Globus pallidus (tissue), 1 donor: ENCODE measurements at places on chromosomes 13 and 19.

DNA sequence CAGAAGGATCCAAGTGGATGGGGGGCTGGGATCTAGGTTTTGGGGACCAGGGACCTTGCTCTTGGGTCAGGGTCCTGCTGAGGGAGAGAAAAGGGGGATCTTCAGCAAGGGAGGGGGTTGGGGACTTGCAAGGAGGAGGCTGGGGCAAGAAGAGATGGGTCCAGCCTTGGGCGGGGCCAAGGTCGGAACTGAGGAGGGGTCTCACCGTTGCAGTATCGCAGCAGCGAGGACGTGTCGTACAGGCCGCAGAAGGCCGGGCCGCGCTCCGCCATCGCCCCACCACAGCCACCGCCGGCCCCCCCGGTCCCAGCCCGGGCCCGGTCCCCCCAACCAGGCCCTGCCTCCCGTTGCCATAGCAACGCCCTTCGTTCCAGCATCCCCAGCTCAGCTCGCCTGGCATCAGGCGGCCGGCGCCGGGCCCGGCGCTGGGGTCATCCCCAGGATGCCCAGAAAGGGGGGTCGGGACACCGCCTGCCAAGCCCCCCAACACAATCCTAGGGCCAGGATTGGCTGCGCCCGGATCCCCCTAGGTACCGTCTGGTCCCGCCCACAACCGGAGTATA is 6.0 kb upstream of the EML2 start:
- DNase-seq, result peak; percentile 99

GRCh38 chr13:110576736-110577476 is 15.4 kb upstream of the RAB20 start:
- no peak for DNase-seq

DNA sequence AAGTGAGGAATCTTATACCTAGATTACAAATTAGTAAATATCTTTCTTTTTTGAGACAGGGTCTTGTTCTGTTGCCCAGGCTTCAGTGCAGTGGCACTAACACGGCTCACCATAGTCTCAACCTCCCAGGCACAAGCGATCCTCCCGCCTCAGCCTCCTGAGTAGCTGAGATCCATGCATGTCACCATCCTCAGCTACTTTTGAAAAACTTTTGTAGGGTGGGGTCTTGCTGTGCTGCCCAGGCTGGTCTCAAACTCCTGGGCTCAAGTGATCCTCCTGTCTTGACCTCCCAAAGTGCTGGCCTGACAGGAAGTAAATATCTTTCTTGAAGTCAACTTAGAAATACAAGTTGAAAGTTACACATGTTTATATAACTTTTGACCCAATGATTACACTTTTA is 20.0 kb upstream of the CEACAM20 start:
- no peak for DNase-seq

- DNase-seq, result no peak
Measured at GRCh38 chr19:54659300-54659699, 3.5 kb upstream of the LILRB4 start.

DNA sequence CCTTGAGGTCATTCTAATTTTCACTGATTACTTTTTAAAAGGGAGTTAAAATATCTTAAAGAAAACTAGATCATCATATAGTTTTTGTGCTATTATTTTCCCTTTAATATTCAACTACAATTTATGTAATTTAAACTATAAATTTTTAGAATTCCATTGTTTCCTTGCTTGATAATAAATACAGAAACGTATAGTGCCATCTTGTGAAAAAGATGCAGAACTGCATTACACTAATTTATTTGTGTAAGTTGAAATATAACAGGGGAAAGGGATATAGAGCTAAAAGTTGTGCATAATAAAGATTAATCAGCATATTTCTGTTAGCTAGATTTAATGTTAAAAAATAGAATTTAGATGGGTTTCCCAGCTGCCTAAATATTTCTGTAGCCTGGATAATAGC is 61.5 kb upstream of the TDRD3 start:
- no peak for DNase-seq

GRCh38 chr13:92177966-92178365 is 779.5 kb downstream of the GPC5 start:
- no peak for DNase-seq

GRCh38 chr13:98975822-98976261 is 2.0 kb downstream of the DOCK9 start:
- peak; percentile 50 for DNase-seq

DNA sequence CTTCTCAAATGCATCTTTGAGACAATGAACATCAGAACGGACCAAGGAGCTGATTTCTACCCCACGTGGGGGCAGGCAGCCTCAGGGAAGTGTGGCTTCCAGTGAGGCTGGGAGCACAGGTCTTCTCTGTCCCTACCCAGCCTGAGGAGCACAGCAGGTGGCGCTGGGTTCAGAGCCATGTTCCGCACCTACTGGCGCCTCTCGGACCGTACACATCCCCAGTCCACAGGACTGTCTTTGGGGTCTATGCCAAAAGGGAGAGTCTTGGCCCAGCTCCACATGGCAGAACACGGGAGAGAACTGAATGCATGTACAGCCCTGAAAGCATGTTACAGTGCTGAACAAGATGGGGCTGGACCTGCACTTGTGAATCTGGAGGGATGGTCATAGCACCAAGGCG is 22.6 kb downstream of the SUGP1 start:
- no peak for DNase-seq

DNA sequence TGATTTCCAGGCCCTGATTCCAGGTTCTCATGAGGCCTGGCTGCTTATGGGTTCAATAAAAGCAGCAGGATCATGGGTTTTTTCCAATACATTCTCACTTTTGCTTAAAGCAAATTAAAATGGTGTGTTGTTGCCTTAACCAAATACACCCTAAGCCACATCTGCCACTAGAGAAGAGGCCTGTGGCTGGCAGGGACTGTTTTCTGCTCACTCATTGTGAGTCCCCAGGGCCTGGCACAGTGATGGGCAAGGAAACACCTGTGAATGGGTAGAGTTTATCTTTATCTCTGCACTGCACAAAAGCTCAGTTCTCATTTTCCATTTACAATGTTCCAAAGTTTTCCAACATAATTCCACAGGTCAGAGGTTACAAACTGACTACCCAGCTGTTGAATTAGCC is 726.0 kb downstream of the UQCRFS1 start:
- no peak for DNase-seq

DNA sequence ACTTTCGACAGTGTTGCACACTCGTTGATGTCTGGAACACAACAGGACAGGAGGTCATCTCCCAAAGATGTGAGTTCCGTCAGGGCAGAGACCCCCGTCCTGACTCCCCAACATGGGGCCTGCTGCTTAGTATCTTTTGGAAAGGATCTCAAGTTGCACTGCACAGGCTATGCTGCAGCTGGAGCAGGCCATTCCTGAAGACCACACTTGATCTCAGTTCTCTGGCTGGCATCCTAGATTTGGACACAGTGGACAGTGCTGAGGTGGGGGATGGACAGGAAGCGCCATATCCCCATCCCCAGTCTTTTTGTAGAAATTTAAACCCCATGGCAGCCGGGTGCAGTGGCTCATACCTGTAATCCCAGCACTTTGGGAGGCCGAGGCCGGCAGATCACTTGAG is 5.9 kb downstream of the ADGRE2 start:
- no peak for DNase-seq

DNA sequence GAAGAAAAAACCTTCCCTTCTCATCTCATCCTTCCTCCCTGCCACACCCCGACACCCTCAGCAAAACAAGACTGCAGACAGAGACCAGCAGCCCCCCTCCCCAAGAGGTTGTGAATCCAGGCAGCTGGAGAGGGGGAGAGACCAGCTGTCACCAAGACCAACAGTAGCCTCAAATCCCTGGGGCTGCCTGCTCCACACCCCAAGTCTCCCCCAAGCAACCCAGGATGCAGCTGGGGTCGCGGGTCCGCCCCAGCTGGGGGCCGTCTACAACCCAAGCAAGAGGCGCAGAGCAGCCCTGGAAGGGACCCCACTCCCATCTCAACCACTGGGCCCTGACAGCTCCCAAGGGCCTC is 7.1 kb downstream of the KLF16 start:
- no peak for DNase-seq

- no peak for DNase-seq
Measured at GRCh38 chr19:37929355-37929923, 22.4 kb downstream of the SIPA1L3 start.

GRCh38 chr13:113531041-113531873 is 40.7 kb upstream of the DCUN1D2 start:
- no peak for DNase-seq

GRCh38 chr13:84139561-84140158 is 257.4 kb upstream of the SLITRK1 start:
- DNase-seq, result no peak

- no peak for DNase-seq
Measured at GRCh38 chr13:105971738-105972137, 563.7 kb downstream of the EFNB2 start.

- DNase-seq, result no peak
Measured at GRCh38 chr13:61029064-61029463, 386.6 kb downstream of the PCDH20 start.

GRCh38 chr13:74187564-74187963 is 53.4 kb upstream of the KLF12 start:
- no peak for DNase-seq

GRCh38 chr13:99267927-99268326 is 9.7 kb upstream of the GPR18 start:
- DNase-seq, result no peak

DNA sequence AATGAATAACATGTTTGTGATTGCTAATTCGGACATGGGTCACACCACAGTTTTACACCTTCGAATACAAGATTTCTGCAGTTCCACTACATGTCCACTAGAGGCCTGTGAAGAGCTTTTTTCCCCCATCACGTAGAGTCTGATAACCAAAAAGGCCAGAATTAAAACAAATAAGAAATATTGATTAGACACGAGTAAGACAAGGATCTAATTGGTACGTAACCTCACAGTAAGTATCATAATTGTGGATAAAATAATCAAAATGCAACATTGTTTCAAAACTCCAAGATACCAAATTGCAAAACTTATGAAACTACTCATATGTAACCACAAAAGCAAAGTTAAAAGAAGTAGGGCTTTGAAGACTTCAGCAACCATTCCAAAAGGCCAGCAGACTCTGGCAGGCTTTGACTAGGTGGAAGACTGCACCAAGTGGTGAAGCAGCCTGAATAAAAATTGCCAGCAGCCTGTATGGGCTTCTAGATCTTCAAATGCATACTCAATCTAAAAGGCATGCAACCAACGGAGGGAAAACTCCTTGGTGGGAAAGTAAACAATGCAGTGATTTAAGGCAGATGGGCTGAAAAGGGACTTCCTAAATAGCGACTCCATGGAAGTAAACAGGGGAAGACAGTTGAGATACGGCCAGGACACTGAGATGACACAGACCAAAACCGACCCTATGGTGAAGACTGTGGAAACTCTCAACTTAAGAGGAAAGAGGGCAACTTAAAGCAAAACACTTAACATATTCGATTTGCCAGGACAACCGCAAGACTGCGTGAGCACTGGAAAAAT is 56.7 kb downstream of the STARD13 start:
- peak; percentile 73 for DNase-seq

- no peak for DNase-seq
Measured at GRCh38 chr13:50225193-50226155, 210.2 kb downstream of the KCNRG start.

DNA sequence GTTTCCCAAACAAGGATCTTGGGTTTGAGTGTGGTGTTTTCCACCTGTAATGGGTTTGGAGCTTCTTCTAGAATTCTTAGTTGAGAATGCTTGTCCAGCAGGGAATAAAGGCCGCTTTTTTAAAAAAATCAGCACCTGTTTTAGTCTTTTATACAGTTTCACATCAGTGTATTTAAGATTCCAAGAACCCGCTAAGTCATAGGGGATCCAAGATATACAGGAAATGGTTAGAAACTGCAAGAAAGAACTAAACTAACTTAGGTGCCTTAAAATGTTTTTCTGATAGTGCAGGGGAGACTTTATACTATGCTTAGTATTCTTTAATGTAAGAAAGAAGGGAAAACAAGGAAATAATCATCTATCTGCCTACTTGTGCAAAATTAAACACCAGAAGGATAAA is 74.7 kb downstream of the C13orf42 start:
- DNase-seq, result no peak

GRCh38 chr13:109345433-109345941 is 440.9 kb downstream of the IRS2 start:
- DNase-seq, result no peak
